ENCODE measurements at places on chromosomes 2 and 18. TPM values are rescaled to one million over a fixed set of nuclear protein-coding genes. Genes with fewer than 3 reads are reported as not detected.

DNA sequence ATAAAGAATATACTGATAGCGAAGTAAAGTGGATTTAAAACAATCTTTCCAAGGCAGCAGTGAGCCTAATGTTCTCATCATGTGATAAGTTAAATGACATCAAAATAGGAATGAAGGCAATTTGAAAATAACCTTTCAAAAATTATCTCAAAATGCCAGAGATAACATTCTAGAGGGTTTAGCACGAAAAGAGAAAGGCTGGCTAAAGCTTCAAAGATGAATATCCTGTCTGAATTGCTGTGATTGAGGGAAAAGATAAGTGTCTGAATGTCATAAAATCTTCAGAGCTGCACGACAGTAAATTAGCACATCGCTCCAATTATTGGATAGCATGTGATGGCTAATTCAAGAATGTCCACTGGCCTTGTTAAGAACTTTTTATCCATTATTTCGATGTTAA lies 159.3 kb downstream of the PID1 start:
- no peak for DNase-seq

TMEM247 gene
- total RNA-seq, result not detected

DNA sequence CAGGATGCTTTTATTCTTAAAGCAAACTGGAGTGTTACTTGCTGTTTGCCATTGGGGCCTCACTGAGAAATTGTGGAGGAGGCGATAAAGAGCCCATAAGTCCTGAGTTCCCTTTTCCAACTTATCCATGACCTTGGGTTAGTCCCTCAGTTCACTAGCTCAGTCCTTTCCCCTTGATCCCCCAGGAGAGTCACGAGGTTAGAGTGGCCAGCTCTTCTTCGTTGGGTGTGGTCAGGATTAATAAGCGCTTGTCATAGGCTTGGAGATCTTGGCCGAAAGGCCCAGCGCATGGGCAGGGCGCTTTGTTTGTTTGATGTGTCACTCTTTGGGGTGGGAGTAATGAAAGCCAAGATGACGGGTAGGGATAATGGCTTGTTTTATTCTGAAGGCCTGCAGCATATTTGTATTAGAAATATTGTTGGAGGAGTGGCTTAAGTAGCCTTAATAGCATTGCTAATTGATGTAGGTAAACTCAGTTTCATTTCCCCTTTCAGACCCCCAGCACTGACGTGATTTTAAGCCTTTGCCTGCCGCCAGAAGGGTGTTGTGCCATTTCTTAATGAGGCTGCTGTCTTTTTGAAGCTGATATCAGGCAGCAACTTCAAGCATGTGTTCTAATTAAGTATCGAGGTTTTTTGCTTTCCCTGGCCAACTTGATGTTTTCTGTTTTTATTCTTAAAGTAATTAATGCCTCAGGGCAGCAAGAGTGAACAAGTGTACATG lies 15.7 kb downstream of the GRHL1 start:
- no peak for DNase-seq

- no peak for DNase-seq
These were observed 101.7 kb upstream of the NOSTRIN start for GRCh38 chr2:168700615-168701245.

GRCh38 chr18:73201940-73202339 lies 334.2 kb upstream of the NETO1 start:
- DNase-seq, result no peak

- no peak for DNase-seq
These were observed 210.9 kb downstream of the CDH20 start for GRCh38 chr18:61544178-61544577.

- peak; percentile 87 for DNase-seq
These were observed 266.1 kb upstream of the SIX2 start for GRCh38 chr2:45275242-45275805.

- no peak for DNase-seq
These were observed 38.0 kb downstream of the MFSD6 start for GRCh38 chr2:190446193-190446592.

CYRIA gene
- total RNA-seq, result 3.5 TPM

- DNase-seq, result peak; percentile 75
These were observed 84.4 kb downstream of the TMEM131 start for GRCh38 chr2:97911206-97911921.

- no peak for DNase-seq
These were observed 1.9 kb downstream of the ADCYAP1 start for GRCh38 chr18:906416-907114.

PRSS56 gene
- 0.40 TPM for total RNA-seq

- peak; percentile 42 for DNase-seq
These were observed 35.1 kb downstream of the REEP1 start for GRCh38 chr2:86302320-86302719.

GEN1 gene
- 30.8 TPM for total RNA-seq

NAPG gene
- total RNA-seq, result 38.0 TPM

DNA sequence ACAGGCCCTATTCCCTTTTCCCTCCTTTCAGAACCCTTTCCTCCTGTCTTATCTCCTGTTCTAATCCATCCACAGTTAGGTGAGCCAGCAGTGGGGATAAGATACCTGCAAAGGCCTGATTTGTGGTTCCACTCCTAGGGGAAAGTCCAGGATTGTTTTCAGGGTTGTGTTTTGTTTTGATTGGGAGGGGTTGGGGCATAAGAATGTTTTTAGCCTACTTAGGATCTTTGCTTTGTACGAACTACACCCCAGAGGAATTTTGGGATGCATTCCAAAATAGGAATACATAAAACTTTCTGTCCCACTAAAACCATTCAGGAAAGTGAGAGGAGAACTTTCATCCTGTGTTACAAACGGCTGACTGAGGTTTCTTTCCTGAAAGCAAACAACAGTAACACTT lies 150.8 kb upstream of the PGAP1 start:
- DNase-seq, result no peak

DNA sequence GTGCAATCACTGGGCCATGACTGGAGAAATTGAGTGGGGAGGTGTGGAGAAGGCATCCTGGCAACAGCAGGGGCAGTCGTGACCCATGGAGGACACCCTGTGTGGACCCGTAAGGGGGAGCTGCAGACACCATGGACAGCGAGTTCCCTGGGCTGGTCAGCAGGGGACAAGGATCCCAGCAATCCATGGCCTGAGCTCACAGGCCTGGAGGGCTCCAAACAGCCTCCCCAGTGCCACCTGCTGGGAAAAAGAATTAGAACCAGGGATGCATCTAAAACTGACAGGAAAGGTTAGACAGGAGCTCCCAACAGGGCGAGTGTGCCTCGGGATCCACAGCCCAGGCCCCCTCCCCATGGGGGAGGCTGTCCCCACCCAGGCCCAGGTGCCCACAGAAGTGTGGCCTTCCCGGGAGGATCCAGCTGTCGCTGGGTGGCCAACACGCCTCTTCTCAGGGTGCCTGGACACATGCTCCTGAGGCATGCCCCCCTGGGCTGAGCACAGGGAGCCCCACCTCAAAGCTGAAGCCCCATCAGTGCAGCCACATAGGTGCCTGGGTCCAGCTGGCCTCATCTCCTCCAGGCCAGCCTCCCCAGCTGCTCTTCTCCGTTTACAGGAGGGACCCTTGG lies 20.5 kb upstream of the KIF1A start:
- peak; percentile 68 for DNase-seq

- DNase-seq, result no peak
These were observed 14.8 kb upstream of the INHBB start for GRCh38 chr2:120330946-120331822.

STON1 gene
- 5.0 TPM for total RNA-seq

- no peak for DNase-seq
These were observed 240.2 kb downstream of the TGIF1 start for GRCh38 chr18:3689986-3690763.

GRCh38 chr2:96325041-96325883 lies at the start of gene ITPRIPL1:
ITPRIPL1 (plus strand) TSS chr2:96325317; CDS start chr2:96325840, 523 bp downstream.
- DNase-seq, result peak; percentile 9

- no peak for DNase-seq
These were observed 15.5 kb downstream of the PNO1 start for GRCh38 chr2:68172990-68173700.

DNA sequence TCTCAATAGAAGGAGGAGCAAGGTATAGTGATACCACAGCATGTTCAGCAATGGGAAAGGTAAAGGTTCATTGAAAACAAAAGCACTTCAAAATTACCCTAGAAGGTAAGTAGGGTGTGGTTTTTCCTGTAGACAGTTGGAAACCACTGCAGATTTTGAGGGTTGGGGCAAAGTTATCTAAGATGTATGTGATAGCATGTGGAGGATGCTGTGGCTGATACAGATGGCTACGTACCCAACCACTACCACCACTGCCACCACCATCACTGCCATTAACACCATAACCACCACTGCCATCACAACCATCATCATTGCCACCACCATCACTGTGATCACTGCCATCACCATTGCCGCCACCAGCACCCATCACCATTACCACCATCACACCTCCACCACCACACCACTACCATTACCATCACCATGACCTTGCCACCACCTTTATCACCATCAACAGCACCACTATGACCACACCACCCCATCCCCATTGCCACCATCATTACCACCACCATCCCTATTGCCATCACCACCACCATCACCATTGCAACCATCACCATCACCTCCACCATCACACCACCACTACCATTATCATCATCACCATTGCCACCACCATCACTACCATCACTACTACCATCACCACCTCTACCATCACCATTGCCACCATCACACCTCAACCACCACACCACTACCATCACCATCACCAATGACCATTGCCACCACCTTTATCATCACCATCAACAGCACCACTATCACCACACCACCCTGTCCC lies 3.7 kb downstream of the TMSB10 start:
- DNase-seq, result no peak

GRCh38 chr18:2168022-2168421 lies 403.3 kb downstream of the METTL4 start:
- DNase-seq, result no peak

GRCh38 chr2:43158259-43158880 lies 68.0 kb downstream of the ZFP36L2 start:
- DNase-seq, result peak; percentile 77

PID1 gene
- total RNA-seq, result 32.3 TPM

DNA sequence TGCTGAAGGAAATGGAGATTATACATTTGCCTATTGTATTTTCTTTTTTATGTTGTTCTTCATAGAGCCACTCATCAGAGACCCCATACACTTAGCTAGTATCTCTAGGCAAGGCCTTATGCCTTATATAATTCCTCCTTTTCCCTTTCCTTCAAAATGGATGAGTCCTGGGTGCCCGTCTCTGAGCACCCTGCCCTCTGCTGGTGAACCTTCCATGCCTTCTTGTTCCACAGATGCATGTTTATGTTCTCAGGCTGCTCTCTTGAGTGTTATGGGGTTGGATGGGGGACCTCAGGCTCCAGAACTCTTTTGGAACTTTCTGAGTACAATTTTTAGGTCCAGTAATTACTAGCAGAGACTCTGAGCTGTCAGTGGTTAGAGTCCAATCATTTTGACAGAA lies 368.6 kb upstream of the SPRED2 start:
- DNase-seq, result no peak

C2orf80 gene
- not detected for total RNA-seq

PAX3 gene
- total RNA-seq, result 1.6 TPM

SCN2A gene
- total RNA-seq, result 1.3 TPM

DNA sequence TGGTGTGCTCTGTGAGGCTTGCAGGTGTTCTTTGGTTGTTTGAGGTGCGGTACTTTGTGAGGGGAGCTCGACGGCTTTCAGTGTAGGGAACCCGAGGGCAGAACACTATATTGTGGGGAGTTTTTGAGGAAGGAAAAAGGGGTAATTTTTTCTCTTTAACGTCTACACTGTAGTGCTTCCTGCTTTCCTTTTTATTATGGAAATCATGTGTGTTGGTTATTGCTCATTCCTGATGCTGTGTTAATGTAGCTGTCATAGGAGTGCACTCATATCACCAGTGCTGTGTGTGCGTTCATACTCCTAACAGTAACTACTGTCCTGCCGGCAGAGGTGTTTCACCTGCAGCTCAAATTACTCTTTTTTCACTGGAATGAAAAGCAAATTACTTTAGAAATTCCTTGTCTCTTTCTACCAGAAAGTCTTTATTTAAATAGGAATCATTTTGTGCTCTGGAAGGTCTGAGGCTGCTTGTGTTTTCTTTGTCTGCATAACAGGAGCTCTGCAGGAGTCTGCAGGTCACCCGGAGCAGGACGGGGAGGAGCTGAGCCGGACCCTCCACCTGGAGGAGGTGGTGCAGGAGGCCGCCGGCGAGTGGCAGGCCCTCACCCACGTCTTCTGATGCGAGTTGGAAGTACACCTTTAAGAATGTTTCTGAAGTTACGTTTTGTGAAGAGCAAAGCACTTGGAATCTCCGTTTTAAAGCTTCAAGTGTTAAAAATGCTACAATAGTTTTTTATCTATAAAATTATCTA lies 145.5 kb downstream of the ZNF236 start:
- no peak for DNase-seq

GRCh38 chr2:234689911-234690379 lies 193.1 kb upstream of the ARL4C start:
- DNase-seq, result no peak

GRCh38 chr2:241720560-241720959 lies 13.9 kb upstream of the D2HGDH start:
- DNase-seq, result no peak

DNA sequence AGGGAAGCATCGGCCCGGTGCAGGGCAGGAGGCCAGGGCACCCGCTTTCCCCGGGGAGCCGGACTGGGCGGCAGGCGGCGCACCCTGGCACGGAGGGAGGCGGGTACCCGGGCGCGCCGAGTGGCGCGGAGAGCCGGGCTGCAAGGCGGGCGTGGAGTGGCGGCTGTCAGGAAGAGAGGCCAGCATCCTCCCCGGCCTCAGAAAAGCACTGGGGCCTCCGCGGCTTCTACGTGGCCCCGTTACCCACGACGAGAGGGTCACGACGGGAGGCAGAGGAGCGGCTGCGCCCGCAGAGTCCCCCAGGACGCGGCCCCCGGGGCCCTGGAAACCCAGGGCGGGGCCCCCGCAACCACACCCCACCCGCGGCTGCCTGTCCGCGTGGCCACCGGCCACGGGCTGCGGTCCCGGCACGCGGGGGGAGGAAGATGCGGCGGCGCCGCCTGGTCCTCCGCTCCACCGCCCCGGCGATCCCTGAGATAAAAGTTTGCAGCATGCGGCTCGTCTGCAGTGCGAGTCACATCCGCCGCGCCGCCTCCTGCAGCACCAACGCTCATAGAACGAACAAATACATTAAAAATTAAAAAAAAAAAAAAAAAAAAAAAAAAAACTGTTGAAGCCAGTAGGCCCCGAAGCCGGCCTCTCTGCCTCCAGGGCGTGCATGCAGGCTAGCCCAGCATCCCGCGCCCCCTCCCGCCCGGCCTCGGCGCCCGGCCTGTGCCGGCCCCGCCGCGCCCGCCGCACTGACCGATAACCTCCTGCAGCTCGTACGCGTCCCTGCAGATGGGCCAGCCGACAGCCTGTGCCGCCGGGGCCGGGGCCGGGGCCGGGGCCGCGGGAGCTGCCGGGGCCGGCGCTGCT lies 683 bp downstream of the STK39 start:
- DNase-seq, result peak; percentile 65

ITGB6 gene
- 11.6 TPM for total RNA-seq
